ENCODE measurements at places on chromosomes 5 and 9.

DNA sequence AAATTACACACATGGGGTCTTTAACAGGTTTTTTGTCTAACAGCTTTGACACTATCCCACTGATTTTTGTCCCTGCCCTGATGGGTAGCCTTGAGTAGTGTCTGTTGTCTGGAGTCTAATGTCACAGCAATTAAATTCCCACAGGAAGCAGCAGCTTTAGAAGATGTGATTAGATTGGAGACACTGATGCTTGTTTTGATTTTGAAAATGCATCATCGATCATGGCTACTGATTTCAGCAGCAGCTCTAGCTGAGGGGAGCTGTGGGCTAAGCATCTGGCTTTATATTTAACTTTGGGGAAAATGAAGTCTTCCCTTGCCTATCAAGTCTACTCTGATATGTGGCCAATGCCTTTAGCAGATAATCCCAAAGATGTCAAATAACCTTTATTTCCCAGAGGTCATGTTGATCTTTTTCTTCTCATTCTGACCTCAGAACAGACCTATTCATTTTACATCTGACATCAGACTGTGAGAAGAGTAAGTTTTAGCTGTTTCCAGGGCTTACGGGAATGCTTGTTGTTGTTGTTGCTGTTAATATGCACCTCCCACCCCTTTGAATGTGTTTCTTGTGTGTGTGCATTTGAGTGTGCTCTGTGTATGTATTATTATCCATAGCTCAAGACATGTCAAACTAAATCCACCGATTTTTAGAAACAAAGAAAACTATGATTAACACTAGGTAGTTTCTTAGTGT is 704.9 kb upstream of the NUDT12 start:
- no peak for DNase-seq

DNA sequence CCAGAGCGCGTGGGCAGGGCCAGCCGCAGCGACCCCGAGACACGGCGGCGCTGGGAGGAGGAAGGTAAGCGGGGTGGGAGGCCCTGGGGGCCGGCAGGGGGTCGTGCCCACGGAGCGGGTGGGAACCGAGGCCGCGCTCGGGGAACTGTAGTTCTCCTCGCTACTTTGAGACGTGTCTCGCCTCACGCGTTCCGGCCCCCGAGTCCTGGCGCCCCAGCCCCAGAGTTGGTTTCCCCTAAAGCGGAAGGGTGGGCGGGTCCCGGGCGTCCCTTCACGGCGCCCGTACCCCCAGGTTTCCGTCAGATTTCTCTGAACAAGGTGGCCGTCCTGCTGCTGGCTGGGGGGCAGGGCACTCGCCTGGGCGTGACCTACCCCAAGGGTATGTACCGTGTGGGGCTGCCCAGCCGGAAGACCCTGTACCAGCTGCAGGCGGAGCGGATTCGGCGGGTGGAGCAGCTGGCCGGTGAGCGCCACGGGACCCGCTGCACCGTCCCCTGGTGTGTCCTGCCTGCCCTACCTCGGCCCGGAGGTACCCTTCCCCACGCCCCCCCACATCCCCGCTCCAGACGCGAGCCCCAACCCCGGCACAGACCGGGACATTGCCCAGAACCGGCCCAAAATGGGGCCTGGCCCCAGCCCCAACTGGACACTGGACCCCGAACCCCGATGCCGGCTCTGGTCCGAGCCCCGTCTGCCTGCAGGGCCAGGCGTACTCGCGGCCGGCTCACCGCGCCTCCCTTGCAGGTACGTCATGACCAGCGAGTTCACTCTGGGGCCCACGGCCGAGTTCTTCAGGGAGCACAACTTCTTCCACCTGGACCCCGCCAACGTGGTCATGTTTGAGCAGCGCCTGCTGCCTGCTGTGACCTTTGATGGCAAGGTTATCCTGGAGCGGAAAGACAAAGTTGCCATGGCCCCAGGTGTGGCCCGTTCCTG is 709 bp downstream of the UAP1L1 start:
- DNase-seq = no peak

DNA sequence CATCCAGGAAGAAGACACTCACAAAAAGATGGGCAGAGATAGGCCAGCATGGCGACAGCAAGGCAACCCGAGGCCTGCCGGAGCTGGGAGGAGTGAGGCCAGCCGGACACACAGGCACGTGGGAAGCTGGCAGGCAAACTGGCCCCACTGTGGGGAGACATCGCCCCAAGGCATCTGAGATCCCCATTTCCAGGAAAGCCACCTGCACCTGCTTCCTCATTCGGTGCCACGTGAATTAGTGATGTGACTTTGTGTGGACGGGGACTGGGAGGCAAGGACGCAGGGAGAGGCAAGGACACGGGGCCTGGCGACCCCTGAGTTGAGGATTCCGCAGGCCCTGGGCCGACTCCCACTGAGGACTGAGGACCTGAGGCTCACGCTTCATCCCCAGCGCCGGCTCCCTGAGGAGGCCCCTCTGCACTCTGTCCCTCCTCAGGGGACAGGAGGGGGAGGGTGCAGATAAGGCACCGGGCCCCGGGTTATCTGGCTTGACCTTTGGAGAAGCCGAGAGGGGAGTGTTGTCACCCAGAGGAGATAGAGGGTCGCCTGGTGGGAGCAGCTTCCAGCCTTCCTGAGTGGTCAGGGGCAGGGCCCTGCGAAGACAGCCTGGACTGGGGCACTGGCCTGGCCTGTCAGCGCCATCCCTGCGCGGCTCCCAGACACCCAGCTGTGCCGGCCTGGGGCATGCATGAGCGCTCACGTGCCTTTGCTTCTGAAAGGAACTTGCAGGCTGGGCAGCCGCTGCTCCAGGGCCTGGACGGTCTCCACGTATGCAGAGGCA is 39.7 kb downstream of the NDUFS6 start:
- no peak for DNase-seq

GRCh38 chr5:89055015-89055694 is 172.2 kb upstream of the MEF2C start:
- no peak for DNase-seq

GRCh38 chr5:146521403-146522106 is 5.6 kb upstream of the GPR151 start:
- no peak for DNase-seq

- DNase-seq = no peak
Measured at GRCh38 chr9:33014665-33015014, 10.4 kb upstream of the DNAJA1 start.

GRCh38 chr5:156402387-156402921 is 75.5 kb downstream of the SGCD start:
- DNase-seq = peak; percentile 76

DNA sequence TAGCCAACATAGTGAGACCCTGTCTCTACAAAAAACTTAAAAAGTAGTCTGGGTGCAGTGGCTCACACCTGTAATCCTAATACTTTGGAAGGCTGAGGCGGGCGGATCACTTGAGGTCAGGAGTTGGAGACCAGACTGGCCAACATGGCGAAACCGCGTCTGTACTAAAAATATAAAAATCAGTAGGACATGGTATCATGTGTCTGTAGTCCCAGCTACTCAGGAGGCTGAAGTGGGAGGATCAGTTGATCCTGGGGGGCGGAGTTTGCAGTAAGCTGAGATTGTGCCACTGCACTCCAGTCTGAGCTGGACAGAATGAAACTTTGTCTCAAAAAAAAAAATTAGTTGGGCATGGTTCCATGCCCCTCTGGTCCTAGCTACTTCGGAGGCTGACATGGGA is 57.9 kb upstream of the MIER3 start:
- no peak for DNase-seq

GRCh38 chr5:137727623-137728022 is 8.3 kb downstream of the KLHL3 start:
- DNase-seq = no peak

- no peak for DNase-seq
Measured at GRCh38 chr5:31887556-31887955, 248.6 kb downstream of the PDZD2 start.

DNA sequence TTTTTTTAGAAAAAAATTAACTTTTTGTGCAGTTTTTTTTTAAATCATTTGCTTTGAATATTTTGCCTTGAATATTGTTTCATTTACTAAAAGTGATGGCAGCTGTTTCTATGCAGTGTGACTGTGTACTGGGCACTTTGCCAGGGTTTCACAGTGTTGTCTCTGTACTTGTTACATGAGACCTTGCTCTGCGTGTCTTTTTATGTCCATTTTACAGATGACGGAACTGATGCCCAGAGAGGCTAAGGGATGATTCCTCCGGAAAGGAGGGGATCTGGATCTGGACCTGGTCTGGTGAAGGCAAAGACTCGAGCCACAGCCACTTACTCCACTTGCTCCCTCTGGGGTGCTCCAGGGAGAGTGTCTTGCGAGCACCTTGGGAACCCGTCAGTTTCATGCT is 124.8 kb upstream of the PTCH1 start:
- no peak for DNase-seq

DNA sequence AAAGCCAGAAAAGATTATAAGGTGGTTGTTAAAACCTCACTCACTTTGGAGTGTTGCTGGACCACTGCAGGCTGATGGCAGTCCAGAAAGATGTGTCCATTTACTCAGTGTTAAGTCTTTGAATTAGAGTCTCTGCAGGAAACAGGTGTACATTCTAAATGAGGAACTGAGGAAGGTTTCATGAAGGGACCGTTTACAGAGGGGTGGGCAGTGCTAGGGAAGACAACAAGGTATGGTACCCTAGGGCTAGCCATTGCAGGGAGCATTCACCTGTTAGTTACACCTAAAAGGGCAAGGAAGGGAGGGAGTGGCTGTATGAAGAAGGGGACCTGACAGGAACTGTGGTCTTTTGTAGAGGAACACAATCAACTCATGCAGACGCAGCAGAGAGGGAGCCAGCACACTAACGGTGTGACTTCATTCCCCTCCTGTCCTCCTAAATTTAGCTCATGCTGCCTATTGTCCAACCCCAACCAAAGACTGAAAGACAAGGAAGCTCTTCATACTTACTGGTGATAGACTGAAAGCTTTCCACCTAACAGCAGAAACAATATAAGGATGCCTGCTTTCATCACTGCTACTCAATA is 32.2 kb upstream of the PAX5 start:
- no peak for DNase-seq

- no peak for DNase-seq
Measured at GRCh38 chr9:19239955-19240354, 9.5 kb downstream of the DENND4C start.

DNA sequence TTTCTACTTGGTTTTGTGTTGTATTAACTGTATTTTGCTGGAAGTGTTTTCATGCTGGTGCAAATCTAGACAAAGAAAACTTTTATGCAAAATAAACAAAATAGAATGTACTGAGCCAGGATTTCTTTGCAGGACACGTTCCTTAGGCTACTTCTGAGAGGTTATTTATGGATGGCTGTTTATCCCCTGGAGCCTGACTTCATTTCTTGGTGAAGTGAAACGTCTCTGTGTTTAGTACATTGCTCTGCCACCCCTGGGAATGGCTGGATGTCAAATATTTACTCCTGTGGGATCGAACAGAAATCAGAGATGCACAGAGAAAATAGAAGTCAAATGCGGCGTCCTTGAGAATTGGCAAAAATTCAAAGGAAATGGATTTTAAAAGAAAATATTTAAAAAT is 327.1 kb upstream of the MPDZ start:
- DNase-seq = no peak

- DNase-seq = no peak
Measured at GRCh38 chr9:14406463-14406862, 92.5 kb upstream of the NFIB start.

DNA sequence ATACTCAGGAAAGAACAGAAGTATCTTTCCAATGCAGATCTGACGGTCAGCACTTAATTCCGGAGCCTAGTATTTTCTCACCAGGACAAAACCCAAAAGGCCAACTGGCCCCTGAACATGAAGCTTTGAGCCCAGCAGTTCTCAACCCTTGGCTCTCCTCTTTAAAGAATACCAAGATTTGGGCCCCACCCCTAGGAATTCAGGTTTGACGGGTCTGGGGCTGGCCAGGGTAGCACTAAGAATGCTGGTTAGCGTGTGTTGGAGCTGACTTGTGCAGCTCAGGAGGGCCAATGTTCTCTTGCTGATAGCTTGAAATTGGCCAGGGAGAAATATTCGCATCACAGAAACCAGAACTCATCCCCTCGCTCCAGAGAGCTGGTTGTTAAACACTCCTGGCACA is 88.3 kb upstream of the PTCH1 start:
- DNase-seq = no peak

- DNase-seq = no peak
Measured at GRCh38 chr9:115548609-115549260, 430.8 kb upstream of the TNC start.

DNA sequence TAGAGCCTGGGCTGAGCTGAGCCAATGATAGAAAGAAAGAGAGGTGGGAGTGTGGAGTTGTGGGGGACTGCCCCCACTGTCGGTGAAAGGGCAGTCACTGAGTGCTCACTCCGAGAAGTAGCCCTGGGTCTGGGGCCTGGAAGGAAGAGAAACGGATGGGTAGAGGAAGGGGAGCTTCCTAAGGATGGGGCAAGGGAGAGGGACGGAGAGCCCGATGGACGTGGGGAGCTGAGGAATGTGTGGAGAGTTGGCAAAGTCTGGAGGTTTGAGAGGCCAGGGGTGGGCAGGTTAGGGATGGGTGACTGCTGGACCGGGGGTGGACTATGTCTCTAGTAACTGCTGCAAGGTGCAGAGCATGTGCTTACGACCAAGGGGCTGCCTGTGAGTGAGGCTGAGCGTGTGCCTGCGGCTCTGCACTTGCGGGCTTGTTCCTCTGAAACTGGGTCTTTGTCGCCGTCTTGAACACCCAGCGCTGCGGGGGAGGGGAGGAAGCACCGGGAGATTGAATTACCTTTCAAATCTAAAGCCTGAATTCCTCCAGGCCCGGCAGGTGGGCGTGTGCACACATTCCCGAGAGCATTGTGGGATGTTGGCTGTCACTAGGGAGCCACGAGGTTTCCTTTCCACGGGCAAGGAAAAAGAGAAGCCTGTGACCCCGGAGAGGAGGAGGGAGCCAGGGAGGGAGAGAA is 76.4 kb upstream of the ARAP3 start:
- DNase-seq = no peak

DNA sequence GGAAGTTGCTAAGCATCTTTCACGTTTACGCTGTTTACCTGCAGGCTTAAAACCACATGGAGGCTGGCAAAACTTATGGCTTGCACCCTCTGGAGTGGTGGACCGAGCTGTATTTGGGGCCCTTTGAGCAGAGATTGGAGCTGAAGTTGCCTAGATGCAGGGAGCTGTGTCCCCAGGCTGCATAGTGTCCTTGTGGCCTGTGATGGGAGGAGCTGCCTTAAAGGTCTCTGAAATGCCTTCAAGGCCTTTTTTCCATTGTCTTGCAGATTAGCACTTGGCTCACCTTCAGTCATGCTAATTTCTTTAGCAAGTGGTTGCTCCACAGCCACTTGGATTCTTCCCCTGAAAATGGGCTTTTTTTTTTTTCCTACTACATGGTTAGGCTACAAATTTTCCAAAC is 81.5 kb upstream of the CHD1 start:
- DNase-seq = no peak

- DNase-seq = no peak
Measured at GRCh38 chr9:69519470-69520240, 152.5 kb downstream of the APBA1 start.

DNA sequence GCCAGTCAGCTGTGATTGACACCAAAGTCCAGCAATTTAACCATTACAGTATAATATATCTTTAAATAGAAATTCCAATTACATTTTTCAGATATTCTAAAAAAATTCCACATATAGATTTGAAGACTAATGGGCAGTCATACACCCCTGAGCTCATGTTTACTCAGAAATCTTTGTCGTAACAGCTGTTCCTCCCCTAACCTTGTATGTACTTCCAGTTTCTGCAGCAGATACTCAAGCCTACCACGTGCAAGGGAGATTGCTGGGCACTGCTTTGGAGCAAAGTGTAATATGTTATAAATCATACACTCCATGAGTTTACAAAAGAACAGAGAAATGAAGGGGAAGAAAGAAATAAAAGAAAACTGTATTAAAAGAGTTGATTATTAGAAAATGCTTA is 241.2 kb downstream of the TRIM32 start:
- no peak for DNase-seq

Measured in skeletal muscle cell (primary cell).